H1 (cell line): ENCODE measurements at places on chromosomes 2 and 18. TPM values are rescaled to one million over a fixed set of nuclear protein-coding genes. Genes with fewer than 3 reads are reported as not detected.

LOXHD1 gene
- not detected in 2 replicates for total RNA-seq

CEP68 gene
- 22.5 and 23.2 TPM in 2 replicates for total RNA-seq

PSMA8 gene
- total RNA-seq, result not detected in 2 replicates

TLX2 gene
- 0.15 and 0.17 TPM in 2 replicates for total RNA-seq

ICOS gene
- not detected in 2 replicates for total RNA-seq

COL6A3 gene
- 3.4 and 3.5 TPM in 2 replicates for total RNA-seq
